GM20000 (cell line): ENCODE measurements at places on chromosomes 1 and 21.
A peak's percentile ranks its signal among the peaks of the same experiment; 100 is the strongest.

DNA sequence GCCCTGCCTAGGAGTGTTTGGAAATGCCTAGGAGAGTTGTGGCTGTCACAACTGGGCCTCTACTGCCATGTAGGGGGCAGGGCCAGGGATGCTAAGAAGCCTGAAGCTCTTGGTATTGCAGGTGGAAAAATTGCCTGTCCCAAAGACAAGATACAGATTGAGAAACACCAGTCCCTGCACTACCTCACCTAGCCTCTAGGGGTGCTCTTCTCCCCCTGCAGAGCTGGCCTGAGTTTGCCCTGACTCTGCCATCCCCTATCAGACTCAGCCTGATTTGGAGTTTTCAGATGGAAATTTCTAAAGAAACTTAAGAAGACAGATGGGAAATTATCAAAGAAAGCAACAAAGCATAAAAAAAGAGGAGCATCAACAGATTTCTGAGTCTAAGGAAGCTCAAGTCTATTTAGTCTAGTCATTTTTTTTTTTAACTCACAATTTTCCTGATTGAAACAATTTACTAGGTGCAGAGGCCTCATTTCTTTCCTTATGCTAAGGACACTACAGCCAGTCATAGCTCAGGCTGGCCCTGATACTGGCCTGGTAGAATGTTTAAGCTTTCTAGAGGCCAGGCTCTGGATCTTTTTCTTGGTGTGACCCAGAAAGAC lies 61.4 kb upstream of the LRRN2 start:
- DNase-seq = peak; percentile 68

- DNase-seq = no peak
Measured at GRCh38 chr21:44443291-44443890, 11.9 kb upstream of the LRRC3 start.

- no peak for DNase-seq
Measured at GRCh38 chr21:35927262-35927661, 133.1 kb downstream of the SETD4 start.

- DNase-seq = no peak
Measured at GRCh38 chr21:21000591-21001175, 2.5 kb downstream of the NCAM2 start.

- DNase-seq = no peak
Measured at GRCh38 chr1:170791941-170792340, 128.0 kb downstream of the PRRX1 start.

DNA sequence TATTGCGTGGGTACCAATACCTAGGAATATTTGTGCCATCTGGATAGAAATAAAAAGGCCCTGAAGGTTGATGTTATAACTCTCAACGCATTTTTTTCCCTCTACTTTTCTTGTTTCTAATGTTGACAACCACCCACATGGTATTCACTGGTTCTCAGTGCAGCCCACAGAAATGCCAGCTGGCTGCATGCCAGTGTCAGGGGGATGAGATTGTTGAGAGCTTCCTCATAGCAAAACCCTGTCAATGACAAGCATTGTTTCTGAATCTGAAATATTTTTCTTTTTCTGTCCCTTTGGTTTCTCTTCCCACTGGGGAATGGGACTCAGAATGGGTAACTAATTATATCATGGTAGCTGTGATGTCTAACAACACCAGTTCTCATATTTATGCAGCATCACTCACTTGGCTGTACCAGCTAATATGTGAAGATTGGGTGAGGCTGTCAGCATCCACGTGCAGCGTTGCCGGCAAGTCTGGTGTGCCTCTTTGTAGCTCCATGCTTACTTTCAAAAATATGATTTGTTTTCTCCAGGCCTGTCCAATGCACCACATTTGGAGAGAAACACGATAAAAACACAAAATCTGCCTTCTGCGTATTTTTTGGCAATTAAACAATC lies 284.6 kb downstream of the PTBP2 start:
- no peak for DNase-seq

GRCh38 chr1:226732856-226733291 lies 6.2 kb downstream of the ITPKB start:
- no peak for DNase-seq

DNA sequence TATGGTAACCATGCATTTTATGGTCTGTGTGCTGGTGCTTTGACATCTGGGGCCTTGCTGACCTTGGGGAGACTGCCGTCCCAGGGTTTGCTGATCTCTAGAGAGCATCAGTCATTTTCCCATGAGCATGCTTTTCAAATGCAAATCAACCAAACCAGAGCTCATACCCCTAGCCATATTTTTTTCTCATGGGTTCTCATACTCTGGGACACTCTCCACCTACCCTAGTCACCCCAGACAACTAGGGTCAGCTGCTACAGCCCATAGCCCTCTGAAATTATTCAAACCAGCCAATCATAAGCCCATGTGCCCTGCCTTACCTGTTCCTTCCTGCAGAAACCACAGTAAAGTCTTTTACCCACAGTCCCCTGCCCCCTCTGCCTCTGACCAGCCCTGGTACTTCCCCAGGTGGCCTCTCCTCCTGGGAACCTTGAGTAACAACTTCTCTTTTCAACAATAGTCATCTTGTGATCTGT lies 132.0 kb downstream of the MAP3K21 start:
- DNase-seq = peak; percentile 57

GRCh38 chr1:2470290-2471158 lies 5.6 kb upstream of the PLCH2 start:
- DNase-seq = no peak

GRCh38 chr21:36282568-36283230 lies 37.3 kb upstream of the MORC3 start:
- no peak for DNase-seq

DNA sequence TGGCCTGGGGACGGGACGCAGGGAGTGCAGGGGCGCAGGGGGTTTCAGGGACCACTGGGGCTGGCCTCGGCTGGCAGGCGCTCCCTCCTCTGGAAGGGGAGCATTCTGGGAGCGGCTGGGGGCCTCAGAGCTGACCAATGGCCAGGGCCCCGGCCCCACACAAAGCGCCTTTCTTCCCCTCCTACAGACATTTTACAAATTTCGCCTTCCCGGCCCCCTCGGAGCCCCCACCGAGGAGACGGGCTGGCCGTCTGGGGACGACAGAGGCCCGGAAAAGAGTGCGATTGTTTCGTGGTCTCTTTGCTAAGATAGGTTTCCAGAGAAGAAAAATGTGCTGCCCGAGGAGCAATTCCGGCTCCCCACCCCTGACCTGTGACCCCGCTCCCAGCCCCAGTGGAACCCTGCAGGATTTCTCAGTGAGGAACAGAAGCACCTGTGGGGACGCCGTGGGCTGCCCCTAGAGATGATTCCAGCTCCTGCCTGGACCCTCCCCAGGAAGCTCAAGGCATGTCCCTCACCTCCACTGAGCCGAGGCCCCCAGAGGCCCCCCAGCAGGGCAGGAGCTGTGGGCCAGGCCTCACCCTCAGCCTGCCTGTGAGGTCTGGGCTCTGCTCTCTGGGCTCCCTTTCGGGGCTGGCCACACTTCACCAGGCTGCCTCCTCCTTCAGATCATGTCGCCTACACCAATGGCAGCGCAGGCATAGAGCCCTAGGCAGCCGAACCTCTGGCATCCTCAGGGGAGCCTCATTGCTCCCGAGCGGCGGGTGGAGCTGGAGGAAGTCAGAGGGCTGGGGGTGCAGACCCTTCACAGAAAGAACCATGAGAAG lies 15.0 kb upstream of the PLEKHG5 start:
- DNase-seq = no peak

GRCh38 chr1:220497220-220497947 lies 30.6 kb upstream of the MARK1 start:
- no peak for DNase-seq

- no peak for DNase-seq
Measured at GRCh38 chr1:48688102-48688760, 88.5 kb downstream of the BEND5 start.

DNA sequence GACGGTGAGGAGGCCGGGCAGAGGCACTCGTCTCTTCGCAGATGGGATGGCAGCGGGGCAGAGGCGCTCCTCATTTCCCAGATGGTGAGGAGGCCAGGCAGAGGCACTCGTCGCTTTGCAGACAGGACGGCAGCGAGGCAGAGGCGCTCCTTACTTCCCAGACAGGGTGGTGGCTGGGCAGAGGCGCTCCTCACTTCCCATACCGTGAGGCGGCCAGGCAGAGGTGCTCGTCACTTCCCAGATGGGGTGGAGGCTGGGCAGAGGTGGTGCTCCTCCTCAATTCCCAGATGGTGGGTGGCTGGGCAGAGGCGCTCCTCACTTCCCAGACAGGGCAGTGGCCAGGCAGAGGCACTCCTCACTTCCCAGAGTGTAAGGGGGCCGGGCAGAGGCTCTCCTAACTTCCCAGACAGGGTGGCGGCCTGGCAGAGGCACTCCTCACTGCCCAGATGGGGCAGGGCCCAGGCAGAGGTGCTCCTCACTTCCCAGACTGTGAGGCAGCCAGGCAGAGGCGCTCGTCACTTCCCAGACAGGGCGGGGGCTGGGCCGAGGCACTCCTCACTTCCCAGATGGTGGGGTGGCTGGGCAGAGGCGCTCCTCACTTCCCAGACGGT lies 9.9 kb downstream of the TCHHL1 start:
- no peak for DNase-seq

- no peak for DNase-seq
Measured at GRCh38 chr1:212485913-212486618, 53.3 kb downstream of the NENF start.

- DNase-seq = peak; percentile 82
Measured at GRCh38 chr1:206579747-206580437, 32.4 kb downstream of the EIF2D start.

DNA sequence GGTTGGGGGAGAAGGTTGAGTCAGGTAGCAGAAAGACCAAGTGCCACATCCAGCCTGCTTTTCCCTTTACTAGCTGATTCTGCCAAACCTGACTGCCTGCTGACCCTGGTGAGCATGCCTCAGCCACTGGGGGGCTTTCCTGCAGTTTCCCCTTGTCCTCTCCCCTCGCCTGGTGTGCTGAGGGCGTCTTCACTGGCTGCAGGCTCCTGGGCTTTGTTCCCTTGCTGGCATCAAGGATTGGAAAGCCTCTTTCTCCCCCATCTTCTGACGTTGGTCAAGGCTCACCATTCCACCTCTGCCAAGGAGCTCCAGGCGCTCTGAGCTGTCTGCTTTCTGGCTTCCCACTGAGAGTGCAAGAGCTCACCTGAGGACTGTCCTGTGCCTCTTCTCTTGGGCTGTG lies 28.4 kb downstream of the MAN1C1 start:
- DNase-seq = no peak

DNA sequence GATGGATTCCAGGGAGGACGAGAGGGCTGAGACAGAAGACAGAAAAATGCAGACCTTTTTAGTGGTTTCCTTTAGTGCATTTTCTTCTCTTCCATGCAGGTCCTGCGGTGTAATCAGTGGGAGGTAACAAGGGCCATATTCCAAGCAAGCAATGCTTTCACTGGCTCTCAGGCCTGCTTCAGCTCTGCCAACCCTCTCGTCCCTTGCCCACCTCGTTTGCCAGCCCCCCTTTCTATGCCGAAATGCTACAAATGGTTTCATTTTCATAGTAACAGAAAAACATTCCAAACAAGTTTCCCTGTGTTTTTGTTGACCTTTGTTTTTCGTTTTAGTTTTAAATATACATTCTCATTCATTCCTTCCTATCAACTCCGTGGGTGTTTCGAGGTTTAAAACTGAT lies 443.1 kb downstream of the TTLL7 start:
- DNase-seq = no peak

DNA sequence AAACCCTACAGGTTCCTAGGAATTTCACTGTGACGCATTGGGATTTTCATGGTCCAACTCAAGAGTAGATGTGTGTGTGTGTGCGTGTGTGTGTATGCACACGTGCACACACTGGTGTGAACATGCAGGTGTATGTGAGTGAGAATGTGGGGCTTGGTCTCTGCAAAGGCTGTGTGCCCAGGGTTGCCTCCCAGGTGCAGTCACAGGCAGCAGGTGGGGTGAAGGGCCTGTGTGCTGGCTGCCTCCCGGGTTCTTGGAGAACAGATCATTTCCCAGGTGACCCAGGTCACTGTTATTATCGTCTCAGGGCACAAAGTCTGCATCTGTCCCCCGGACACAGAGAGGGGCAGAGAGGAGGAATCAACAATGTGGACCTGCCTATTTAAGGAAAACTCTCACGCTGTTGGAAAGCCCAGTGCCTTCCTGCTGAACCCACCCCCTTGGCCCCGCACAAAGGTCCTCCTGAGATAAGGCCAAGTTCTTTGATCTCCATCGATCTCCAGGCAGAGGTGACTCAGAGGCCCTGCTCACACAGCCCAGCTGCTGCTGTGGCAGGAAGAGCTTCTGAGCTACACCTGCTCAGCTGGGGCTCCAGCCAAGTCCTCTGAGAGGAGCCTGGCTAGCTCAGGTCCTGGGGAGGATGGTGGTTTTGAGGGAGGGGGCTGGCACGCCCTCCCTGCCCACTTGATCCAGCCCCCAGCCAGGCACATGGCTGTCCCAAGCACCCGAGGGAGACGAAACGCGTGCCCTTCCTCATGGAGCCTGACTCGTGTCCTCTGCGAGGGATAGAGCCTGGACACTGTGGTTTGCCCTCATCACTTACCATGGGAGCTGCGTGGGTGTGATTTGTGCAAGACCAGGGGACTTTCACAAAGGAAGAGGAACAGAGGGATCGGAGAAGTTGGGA lies 134.0 kb upstream of the ARHGEF16 start:
- DNase-seq = no peak

- no peak for DNase-seq
Measured at GRCh38 chr1:173255214-173255813, 48.2 kb upstream of the TNFSF4 start.

GRCh38 chr1:93995837-93996536 lies 86.8 kb upstream of the GCLM start:
- DNase-seq = no peak

DNA sequence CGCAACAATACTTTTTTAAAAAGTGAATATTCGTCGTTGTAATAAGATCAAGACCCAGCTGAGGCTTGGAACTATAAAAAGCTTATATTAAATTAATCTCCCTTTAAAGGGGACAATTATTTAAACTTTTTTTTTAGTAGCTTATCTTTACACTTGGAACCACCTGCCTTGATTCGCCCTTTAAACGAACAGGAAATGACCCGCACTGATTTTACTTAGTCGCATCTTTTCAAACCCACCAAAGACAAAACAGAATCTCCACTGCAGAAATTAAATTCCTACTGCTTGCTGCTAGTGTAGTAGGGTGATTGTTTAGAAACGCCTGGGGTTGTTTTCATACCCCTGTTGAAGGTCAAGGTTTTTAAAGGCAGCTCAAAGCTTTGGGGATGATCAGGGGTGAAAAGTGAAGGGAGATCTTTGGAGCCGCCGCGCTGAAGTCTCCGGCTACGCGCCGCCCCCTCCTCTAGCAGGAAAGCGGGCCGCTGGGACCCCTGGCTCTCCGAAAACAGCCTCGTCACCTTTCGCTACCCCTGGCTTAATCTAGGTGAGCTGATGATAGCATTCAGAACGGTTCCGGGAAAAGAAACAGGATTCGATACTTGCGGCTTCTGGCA lies 163.4 kb downstream of the RUNX1 start:
- no peak for DNase-seq

GRCh38 chr1:156970017-156970416 lies 49.6 kb downstream of the LRRC71 start:
- DNase-seq = no peak

DNA sequence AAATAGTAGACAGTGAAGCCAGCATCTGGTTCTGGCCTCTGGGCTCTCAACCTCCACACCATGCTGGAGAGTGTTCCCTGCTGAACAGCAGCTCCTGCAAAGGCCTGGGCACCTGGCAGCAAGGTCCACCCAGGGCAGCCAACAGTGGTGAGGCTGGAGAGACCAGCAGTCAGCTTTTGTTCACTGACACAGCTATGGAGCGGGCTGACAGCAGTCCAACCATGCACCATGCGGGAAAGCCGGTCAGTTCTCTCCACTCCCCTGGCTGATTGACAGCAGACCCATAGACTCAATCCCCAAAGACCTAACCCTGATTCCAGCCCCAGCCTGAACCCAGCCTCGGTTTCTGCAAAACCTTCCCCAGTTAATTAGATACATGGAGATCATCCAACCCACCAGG lies 49.0 kb downstream of the KLHDC7A start:
- no peak for DNase-seq
